Activated naive CD4-positive, alpha-beta T cell treated with anti-CD3 and anti-CD28 coated beads for 36 hours (primary cell): ENCODE measurements at places on chromosomes 2 and 18. TPM values are rescaled to one million over a fixed set of nuclear protein-coding genes. Genes with fewer than 3 reads are reported as not detected.
A peak's percentile ranks its signal among the peaks of the same experiment; 100 is the strongest.

DNA sequence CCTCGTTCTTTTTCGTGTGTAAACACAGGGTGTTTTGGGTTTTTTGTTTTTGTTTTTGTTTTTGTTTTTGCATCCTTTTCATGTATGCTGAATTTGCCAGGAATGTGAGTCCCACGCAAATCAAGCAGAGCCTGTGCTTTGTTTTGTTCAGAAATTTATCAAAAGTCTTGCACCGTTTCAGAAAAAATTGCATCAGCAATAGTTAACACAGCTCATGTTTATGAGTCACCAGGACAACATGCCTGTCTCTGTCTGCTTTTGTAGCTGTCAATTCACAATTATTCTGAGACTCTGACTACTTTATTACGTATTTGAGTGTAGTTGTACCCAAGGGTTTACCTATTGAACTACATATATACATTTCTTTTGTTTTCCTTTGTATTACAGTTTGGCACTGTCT, 38.3 kb downstream of the MRPL44 start:
- peaks cover 30% of the 10 kb centered on the region for H3K36me3 ChIP-seq
- no peak for DNase-seq
- H3K27me3 ChIP-seq = no peaks in the 10 kb centered on the region

DNA sequence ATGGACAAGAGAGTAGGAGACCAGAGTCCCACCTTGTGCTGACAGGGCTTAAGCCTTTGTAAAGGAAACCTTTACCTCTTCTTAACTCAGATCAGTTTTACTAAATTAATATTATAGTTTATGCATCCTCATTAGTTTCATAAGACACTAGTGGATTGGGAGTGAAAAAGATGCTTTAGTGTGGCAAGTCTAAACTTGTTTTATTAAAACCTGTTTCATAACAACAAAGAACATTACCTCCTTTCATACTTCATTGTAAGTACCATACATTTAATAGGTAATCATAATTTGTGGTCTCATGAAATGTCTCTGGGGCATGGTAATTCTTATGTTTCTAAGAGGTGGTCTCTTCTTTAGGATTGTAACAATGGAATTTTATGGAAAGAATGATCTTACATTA, 63.4 kb downstream of the PIKFYVE start:
- no peak overlapping the region for H3K4me3 ChIP-seq
- peaks cover 18% of the 10 kb centered on the region for H3K36me3 ChIP-seq
- no peaks in the 10 kb centered on the region for H3K27me3 ChIP-seq
- H3K4me1 ChIP-seq = no peaks in the 10 kb centered on the region
- DNase-seq = no peak
- no peak overlapping the region for H3K27ac ChIP-seq

DNA sequence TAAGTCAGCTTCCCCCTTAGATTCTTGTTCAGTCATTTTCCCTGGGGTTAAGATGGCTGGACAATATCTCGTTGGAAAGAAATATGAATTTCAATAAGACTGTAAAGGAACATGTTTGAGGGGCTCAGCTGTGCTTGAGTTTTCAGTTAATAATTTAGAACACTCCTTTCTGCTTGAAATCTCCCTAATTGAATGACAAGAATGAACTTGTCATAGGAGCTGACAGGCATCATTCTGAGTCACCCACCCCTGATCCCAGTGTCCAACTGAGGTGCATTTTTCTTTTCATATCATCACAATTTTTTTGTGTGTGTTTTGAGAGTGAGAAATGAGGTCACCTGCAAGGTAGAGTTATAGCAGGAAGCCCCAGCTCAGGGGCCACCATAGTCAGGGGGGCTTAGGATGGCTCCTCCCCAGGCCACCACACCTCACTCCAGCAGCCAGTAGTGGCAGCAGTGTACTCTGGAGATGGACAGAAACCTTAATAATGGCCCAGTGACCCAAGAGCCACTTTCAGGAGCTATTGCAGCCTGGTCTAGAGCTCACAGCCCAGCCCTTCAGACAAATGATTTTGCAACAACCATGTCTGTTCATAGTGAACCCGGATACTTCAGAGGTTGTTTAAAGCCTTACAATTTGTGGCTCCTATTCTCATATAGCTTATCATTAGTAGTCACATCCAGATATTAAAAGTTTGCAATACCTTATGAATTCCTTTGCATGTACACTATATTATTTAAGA, 174.5 kb downstream of the MAIP1 start:
- H3K36me3 ChIP-seq = no peaks in the 10 kb centered on the region
- no peak overlapping the region for H3K4me3 ChIP-seq
- H3K27ac ChIP-seq = no peak overlapping the region

GRCh38 chr2:7077660-7078267, 160.6 kb downstream of the RNF144A start:
- H3K4me3 ChIP-seq = no peak overlapping the region
- no peaks in the 10 kb centered on the region for H3K4me1 ChIP-seq
- no peak for DNase-seq
- H3K36me3 ChIP-seq = peaks cover 9% of the 10 kb centered on the region
- no peaks in the 10 kb centered on the region for H3K27me3 ChIP-seq

Gene CCDC74A
- total RNA-seq = 7.1 TPM

- peaks cover 24% of the 10 kb centered on the region for H3K4me1 ChIP-seq
- H3K36me3 ChIP-seq = peaks cover 30% of the 10 kb centered on the region
- no peak overlapping the region for H3K4me3 ChIP-seq
- no peak for DNase-seq
These were observed 10.3 kb downstream of the STAMBP start for GRCh38 chr2:73838889-73839534.

Gene UGT1A5
- not detected for total RNA-seq

GRCh38 chr2:202091476-202091875, 18.4 kb downstream of the KIAA2012 start:
- no peak overlapping the region for H3K4me3 ChIP-seq
- no peaks in the 10 kb centered on the region for H3K36me3 ChIP-seq
- H3K4me1 ChIP-seq = no peaks in the 10 kb centered on the region
- no peak overlapping the region for H3K27ac ChIP-seq
- DNase-seq = no peak

Gene RFTN2
- not detected for total RNA-seq

DNA sequence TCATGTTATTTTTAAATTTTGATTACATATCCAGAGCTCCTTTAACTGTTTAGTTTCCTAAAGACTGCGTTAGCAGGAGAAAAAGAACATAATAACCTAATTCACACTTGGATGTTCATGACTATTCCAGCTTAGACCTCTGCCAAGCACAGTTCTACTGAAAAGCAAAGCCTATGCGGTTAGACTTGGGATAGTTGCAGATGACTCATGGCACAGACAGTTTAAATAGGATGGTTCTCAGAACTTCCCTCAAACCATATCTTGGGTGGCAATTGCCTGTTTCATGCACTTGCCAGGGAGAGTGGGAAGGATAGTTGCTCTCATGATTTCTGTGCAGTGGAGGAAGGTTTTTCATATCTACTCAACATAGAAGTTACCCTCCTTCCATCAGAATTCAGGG, 149.7 kb upstream of the KLHL29 start:
- H3K4me3 ChIP-seq = no peak overlapping the region
- peaks cover 2% of the 10 kb centered on the region for H3K27me3 ChIP-seq
- no peaks in the 10 kb centered on the region for H3K36me3 ChIP-seq
- no peak for DNase-seq

- peak; percentile 66 for DNase-seq
- peaks cover 46% of the 10 kb centered on the region for H3K4me1 ChIP-seq
- H3K4me3 ChIP-seq = no peak overlapping the region
- H3K27ac ChIP-seq = peak overlapping the region; percentile 15
These were observed 50.4 kb downstream of the PLEKHA3 start for GRCh38 chr2:178530625-178531142.

- no peak overlapping the region for H3K4me3 ChIP-seq
- no peaks in the 10 kb centered on the region for H3K4me1 ChIP-seq
- peaks cover 1% of the 10 kb centered on the region for H3K27me3 ChIP-seq
- no peak overlapping the region for H3K27ac ChIP-seq
- no peaks in the 10 kb centered on the region for H3K36me3 ChIP-seq
These were observed 17.1 kb downstream of the DYNAP start for GRCh38 chr18:54608028-54608642.

Gene CCDC102B
- 1.3 TPM for total RNA-seq

- H3K4me3 ChIP-seq = no peak overlapping the region
- DNase-seq = no peak
- no peaks in the 10 kb centered on the region for H3K36me3 ChIP-seq
- H3K4me1 ChIP-seq = no peaks in the 10 kb centered on the region
These were observed 101.3 kb downstream of the PID1 start for GRCh38 chr2:229169751-229170150.

DNA sequence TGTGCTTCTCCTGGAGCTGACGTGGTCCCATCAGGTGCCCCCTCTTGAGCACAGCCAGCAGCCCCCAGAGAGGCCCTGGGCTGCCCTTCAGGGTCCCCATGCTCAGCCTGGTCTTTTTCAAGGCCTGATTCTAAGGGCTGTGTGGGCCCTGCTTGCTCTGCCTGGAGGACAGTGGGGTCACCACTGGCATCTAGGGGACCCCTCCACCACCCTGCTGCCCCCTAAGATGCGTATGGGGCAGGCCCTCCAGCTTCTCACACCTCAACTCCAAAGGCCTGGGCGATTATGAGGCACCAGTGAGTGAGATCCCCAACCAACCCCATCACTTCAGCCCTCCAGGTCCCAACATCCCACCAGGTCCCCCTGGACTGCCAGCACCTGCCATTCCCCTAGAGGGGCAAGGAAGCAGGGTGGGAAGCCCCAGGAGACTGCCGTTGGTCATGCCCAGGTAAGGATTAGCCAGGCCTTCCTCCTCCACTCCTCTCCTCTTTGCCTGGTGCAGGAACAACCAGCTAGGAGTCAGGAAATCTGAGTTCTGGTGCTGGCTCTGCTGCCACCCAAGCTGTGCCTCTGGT, 114.4 kb downstream of the SMAD7 start:
- H3K27ac ChIP-seq = no peak overlapping the region
- H3K27me3 ChIP-seq = no peaks in the 10 kb centered on the region
- no peak overlapping the region for H3K4me3 ChIP-seq
- no peaks in the 10 kb centered on the region for H3K36me3 ChIP-seq
- DNase-seq = no peak

- H3K27ac ChIP-seq = no peak overlapping the region
- no peak overlapping the region for H3K4me3 ChIP-seq
- no peaks in the 10 kb centered on the region for H3K4me1 ChIP-seq
- H3K27me3 ChIP-seq = peaks cover 16% of the 10 kb centered on the region
These were observed 9.0 kb upstream of the CIB4 start for GRCh38 chr2:26649992-26650712.
